ENCODE measurements at places on chromosomes 2 and 18.

DNA sequence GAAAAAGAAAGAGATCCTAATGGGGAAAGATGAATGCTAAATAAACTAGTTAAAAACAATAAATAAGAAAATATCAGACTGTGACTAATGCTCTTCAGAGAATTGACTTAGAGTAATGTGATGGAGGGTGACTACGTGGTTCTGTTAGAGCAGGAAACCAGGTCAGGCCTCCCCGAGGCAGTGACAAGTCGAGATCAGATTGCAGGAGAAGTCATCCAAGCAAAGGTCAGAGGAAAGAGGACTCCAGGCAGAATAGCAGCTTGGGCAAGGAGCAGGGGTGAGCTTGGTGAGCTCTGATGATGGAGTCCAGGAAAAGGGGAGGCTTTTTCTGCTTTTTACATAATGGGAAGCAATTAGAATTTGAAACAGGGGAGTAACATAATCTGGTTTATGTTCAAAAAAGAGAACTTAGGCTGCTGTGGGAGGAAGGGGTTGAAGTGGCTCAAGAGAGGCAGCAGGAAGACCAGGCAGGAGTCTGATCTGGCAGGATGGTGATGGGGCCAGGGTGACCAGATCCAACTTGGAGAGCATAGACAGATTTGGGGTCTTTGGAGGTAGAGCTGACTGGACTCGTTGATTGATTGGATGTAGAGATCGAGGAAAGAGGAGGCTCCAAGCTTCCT lies 27.3 kb upstream of the ITGB6 start:
- DNase-seq, result no peak

DNA sequence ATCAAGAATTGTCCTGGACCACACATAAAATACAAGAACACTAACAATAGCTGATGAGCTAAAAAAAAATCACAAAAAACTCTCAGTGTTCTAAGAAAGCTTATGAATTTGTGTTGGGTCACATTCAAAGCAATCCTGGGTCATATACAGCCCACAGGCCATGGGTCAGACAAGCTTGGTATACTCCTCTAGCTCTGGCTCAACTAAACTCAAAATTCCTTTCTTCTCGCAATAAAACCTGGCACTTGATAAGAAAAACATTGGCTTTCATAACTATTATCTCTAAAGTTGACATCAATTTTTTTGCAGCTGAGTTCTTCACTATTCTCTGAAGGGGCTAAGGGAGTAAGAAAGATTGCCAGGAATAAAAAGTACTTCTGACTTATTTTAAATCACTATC lies 38.3 kb downstream of the FBXO48 start:
- DNase-seq, result no peak

GRCh38 chr2:102277202-102277700 lies 34.1 kb upstream of the IL1RL1 start:
- DNase-seq, result no peak

- DNase-seq, result no peak
Measured at GRCh38 chr2:1510176-1510575, 96.9 kb downstream of the TPO start.

DNA sequence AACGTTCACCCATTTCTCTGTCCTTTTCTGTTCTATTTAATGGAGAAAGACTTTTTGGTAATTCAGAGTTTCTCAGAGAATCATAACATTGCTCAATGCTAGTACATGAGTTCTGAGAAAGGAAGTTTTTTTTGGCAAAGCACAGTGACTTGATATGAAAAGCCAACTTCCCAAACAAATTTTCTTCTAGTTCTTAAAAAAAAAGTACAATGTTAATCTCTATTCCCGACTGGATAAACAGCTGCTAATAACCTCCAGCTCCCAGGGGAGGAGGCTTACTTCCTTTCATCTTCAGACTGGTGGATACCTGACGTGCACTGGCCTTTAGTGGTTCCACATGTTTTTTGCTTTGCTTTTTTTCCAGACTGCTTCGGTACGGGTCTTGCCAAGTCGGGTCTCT lies 284.6 kb upstream of the CCDC68 start:
- DNase-seq, result no peak

- no peak for DNase-seq
Measured at GRCh38 chr2:165357758-165358157, 111.7 kb upstream of the CSRNP3 start.

- DNase-seq, result no peak
Measured at GRCh38 chr2:736939-737338, 59.7 kb upstream of the TMEM18 start.

DNA sequence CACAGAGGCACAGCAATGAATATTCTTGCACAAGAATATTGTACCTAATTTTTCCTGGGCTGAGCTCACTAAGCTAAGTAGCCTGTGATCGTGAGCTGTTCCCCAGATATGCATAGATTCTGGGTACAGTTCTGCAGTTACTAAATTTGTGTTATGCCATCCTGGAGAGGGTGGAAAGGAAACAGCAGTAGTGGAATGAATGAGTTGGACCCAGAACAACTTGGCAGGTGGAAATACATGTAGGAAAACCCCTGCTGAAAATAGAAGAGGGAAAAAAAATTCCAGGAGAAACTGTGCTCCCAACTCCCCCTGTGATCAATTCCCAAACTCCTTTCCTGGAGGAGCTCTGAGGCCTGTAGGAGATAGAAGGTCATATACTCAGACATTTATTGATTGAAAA lies 181.5 kb upstream of the MGAT5 start:
- DNase-seq, result no peak

DNA sequence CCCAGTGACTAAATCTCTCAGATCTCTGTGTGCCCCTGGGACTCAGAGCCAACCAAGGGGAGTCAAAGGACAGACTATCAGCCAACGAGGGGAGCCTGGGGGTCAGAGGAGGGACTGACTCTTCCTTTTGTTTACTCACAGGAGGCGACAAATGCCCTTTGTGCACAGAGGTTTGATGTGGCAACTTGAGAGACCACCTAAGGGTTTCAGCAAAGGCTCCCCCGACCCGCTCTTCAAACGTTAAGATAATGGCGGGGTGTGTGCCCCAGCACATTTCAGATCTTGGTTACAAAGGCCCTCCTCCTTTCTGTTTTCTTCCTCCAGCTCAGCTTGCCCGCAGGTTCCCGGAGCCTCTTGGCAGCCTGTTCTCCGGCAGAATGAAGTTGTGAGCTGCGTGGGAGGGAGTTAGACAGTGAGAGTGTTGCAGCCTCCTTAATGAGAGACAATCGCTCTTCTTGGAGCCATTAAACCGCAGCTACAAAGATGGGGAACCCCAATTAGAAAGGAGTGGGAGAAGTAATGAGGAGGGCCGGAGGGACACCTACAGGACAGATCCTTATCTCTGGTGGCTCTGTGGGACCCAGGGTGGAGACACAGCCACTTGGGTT lies 76.2 kb downstream of the KIAA2012 start:
- DNase-seq, result no peak

GRCh38 chr2:199933466-199933865 lies 21.8 kb downstream of the TYW5 start:
- no peak for DNase-seq

- DNase-seq, result no peak
Measured at GRCh38 chr18:68186039-68186438, 528.9 kb downstream of the TMX3 start.

DNA sequence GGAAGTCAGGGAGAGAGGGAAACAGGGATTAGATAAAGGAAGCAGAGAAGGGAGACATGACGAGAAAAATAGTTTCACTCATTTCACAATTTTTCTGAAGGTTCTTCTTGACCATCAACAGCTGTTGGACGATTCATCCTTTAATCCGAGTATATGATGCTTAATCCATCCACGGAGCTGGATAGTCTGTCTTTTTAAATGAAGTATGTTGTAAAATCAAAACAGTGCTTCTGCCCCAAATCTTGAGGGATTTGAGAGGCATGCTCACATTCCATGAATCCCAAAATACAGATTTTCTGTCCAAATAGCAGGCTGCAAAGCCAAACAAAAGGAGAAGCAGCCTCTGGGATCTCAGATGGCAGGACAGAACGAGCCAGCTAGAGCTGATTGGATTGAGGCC lies 47.5 kb downstream of the EPAS1 start:
- no peak for DNase-seq

GRCh38 chr2:174835797-174836255 lies 71.6 kb upstream of the CHRNA1 start:
- peak; percentile 48 for DNase-seq

DNA sequence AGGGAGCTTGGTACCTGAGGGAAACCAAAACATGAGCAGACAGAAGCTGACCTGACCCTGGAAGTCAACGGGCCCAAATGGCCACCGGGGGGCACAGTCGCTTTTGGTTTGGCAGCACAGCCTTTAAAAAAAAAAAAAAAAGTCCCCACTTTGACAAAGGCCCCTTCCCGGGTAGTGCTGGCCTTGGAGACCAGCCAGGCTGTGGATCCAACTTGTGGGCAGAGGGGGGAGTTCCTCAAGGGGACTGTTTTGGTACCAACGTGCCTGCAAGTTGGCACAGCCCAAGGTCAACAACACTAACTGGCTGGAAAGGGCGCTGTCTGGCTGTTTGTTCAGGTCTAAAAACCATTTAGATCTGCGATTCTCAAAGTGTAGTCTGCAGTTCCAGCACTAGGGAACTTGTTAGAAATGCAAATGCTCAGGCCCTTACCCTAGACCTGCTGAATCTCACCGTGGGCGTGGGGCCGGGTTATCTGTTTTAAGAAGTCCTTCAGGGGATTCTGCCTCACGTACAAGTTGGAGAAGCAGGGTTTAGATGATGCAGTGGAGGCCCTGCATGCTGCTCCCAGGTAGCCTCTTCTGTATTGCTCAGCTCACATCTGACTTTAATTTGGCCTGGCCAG lies 83.0 kb downstream of the LPIN1 start:
- DNase-seq, result peak; percentile 40

- no peak for DNase-seq
Measured at GRCh38 chr18:5582076-5582475, 38.3 kb upstream of the EPB41L3 start.

- no peak for DNase-seq
Measured at GRCh38 chr2:145221032-145221431, 701.1 kb upstream of the ZEB2 start.

GRCh38 chr2:62883629-62884028 lies 167.0 kb upstream of the OTX1 start:
- DNase-seq, result no peak

DNA sequence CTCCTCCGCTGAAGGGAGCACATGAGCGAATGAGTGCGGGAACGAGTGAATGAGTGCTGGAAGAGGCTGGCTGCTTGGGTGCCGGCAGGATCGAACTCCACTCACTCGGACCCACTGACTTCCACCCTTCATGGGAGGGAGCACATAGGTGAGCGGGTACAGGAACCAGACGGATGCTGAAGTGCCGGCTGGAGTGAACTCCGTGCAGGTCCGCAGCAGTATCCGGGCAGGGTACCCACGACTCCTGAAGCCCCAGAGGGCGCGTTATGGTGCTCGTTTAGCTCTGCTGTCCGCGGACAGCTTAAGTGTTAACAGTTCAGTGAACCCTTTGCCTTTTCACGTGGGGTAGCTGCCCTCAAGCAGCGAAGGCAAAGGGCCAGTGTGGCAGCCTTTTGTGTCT lies 23.2 kb downstream of the RPRM start:
- DNase-seq, result no peak

DNA sequence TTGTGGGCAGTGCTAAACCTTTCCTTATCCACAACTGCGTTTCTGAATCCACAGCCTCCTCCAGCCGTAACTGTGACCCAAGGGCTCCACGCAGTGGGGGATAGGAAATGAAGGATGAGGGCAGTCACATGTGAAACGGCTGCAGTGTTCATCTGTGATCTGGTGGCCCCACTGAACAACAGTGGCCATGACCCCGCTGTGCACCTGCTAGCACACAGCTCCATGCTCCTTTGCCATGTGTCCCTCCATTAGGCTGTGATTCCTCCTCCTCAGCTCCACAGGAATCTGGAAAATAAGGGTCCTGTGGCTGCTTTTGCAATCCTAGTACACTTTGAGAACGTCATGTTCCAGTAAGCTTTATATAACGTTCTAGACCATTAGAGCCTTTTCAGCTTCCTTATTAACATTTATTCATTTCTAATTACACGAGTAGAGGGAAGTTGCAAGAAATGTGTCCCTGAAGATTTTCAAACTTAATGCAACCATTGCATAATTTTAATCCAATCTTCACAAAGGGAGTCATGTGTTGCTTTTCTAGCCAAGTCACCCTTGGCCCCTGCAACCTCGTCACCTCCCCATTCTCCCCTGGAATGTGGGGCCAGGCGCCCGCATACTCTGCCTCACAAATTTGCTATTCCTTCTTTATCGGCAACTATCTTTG lies 7.1 kb upstream of the NAPG start:
- DNase-seq, result no peak

DNA sequence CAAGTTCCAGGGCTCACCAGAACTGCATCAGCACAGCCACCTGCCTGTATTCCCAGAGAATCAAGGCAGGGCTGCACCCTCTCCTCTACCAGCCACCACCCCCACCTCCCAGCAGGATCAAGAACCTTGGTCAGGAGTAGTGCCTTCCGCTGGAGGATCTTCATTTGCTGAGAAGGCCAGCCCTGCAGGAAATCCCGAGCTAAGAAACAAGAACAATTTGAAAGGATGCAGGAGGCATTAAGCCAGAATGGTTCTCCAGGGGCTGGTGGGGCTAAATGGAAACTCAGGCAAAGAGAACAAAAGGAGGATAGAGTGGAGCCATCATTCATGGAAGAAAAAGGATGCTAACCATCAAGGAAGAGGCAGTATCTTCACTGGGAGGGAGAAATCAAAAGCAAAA lies 147.3 kb upstream of the SLC14A2 start:
- DNase-seq, result no peak

DNA sequence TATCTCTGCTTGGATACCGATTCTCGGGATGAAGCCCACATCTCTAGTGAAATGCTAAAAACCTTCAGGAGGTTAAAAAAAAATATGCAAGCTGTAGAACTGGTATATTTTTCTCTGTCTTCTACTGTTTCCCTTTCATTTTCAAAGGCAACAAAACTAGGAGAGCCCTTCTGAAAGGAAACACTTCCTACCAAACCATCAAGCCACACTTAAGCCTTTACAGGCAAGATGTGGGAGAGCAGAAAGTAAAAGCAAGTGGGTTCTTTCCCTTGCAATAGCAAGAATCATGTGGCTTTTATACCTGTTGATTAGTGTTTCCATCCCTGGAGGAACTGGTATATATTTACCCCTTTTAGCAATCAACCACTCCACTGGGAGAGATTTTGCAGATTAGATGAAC lies 147.9 kb upstream of the ACAA2 start:
- DNase-seq, result no peak

DNA sequence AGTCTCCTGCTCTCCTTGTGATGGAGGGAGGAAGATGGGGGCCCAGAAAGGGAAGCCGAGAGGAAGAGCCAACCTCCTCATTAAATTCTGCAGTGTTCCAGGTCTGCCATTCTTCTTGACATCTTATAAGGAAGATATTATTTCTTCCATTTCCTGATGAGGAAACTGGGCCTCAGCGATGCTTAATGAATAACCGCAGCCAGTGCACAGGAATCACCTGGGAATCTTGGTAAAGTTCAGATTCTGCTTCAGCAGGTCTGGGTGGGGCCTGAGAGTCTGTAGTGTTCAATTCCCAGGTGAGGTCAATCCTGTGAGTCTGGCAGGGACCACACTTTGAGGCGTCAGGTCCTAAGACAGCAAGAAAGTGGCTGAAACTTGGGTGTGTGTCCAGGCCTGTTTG lies 17.3 kb downstream of the PCARE start:
- DNase-seq, result no peak

- no peak for DNase-seq
Measured at GRCh38 chr2:177165061-177165583, 47.5 kb upstream of the HNRNPA3 start.
